CD8-positive, alpha-beta T cell (primary cell): ENCODE measurements at places on chromosomes 12 and 14.

GRCh38 chr12:94112121-94112520 is 36.3 kb upstream of the PLXNC1 start:
- no peak for DNase-seq

DNA sequence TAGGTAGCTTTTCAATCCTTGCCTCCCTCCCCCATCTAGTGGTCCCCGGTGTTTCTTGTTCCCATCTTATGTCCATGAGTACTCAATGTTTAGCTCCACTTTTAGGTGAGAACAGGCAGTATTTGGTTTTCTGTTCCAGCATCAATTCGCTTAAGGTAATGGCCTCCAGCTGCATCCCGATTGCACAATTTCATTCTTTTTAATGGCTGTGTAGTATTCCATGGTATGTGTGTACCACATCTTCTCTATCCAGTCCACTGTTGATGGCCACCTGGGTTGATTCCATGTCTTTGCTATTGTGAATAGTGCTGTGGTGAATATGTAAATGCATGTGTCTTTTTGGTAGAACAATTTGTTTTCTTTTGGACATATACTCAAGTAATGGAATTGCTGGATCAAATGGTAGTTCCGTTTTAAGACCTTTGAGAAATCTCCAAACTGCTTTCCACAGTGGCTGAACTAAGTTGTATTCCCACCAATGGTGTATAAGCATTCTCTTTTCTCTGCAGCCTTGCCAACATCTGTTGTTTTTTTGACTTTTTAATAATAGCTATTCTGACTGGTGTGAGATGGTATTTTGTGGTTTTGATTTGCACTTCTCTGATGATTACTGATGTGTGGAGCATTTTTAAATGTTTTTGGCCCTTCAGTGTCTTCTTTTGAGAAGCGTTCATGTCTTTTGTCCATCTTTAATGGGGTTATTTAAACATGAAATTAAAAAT is 34.2 kb upstream of the ASPG start:
- DNase-seq: no peak

GRCh38 chr12:71191509-71192196 is 33.9 kb upstream of the TSPAN8 start:
- DNase-seq: no peak

- DNase-seq: no peak
Observed at GRCh38 chr14:63045234-63045611, at the start of gene KCNH5. TSS of gene KCNH5 (minus strand) at chr14:63045458. CDS start at chr14:63045186, 272 bp downstream.

DNA sequence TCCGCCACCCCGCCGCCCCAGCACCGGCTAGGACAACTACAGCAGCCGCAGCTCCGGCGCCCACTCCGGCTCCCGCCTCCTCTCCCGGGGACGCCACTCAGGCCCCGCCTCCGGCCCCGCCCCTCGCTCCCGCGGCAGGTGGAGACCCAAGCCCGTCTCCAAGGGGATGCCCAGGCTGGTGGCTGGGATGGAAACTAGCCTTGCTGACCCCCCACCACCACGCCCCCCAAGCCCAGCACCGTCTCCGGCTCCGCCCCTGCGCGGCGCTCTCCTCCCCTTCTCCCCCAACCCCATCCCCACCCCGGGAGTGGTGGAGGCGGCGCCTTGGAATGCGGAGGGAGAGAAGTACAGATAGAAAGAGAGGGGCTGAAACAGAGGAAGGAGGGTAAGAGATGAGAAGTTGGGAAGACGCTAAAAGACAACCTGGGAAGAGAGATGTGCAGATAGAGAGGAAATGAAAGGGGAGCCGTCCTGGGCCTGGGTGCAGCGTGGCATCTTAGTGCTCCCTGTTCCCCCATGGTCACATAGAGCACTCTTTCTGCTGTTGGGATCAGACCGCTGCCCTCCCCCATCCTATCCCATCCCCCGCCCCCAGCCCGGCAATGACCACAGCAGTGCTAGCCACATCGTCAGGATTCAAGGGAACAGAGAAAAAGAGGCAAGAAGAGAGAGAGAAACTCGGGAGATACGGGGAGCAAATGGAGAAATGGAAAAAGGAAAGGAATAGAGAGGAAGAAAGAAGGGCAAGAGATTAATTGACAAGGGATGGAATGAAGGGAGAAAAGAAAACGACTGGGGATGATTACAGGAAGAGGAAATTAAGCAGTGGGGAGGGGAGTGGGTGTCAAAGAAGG is at the start of gene ITGA7:
Gene ITGA7, minus strand, starts transcription at position 64 of the 854 bp plus-strand sequence. CDS start 222 bp downstream, outside the sequence.
- DNase-seq: peak; percentile 63

GRCh38 chr12:39692258-39692853 is 72.8 kb upstream of the ABCD2 start:
- no peak for DNase-seq

- no peak for DNase-seq
Observed at GRCh38 chr12:50232771-50233209, 50.5 kb downstream of the LIMA1 start.

- no peak for DNase-seq
Observed at GRCh38 chr14:37857774-37858266, 262.4 kb downstream of the TTC6 start.
